ENCODE measurements at places on chromosomes 5 and 9.

- no peak for DNase-seq
Measured at GRCh38 chr5:131239686-131240085, 24.2 kb upstream of the CDC42SE2 start.

GRCh38 chr5:19258686-19259085, 729.3 kb downstream of the CDH18 start:
- peak; percentile 54 for DNase-seq

DNA sequence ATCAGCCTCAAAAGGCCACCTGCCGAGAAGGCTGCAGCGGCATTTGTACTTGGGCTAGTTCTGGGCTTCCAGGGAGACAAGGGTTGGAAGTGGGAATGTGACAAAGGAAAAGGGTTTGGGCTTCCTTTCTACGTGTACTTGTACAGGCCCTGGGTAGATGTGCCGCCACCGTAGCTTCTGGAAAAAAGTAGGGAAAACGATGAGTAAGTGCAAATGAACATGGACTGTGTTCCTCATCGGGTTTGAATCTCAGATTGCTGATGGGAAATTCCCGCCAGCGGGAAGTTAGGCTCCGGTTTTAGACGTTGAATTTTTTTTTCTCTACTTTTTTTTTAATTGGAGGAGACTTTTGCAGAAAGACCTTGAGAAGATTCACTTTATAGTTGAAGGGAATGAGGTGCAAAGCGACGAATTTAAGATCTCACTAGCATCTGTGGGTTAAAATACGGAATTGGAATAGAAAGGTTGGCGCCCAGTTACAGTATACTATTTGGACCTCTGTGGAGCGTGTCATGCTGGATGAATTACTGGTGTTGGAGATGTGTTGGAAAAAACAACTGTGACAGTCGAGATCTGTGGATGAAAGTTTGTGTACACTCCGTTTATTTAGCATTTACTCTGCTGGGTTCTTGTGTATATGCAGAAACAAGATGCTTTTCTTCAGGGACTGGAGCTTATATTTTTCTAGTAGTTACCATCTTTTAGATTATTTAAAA, 1.2 kb downstream of the G3BP1 start:
- no peak for DNase-seq

DNA sequence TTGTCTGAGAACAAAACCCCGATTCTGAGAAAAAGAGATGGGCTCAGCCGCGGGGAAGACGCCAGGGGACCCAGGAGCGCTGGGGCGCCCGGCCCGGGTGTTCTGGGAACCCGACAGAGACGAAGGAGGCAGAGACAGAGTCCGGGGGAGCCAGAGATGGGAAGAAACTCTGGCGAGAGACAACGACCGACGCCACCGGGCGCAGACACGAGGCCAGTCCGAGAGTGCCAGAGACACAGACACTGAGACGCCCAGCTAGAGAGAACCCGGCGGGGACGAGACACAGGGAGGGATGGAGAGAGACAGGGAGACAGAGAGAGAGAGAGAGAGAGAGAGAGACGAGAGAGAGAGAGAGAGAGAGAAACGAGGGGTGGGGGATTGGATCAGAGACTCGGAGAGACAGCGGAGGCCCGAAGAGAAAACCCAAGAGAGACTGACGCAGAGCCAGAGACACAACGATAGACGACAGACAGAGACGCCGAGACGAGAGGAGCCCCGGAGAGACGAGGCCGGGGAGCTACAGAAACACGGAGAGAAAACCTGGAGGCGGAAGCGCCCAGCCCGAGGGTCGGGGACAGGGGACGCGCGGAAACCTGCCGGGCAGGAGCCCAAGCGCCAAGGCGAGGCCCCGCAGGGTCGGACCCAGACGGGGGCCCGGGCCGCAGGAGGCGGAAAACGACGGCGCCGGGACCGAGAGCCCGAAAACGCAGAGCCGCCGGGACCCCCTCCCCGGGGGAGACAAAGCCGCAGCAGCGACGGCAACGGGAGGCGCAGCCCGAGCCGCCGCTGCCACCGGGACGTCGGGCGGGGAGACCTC, 3.3 kb downstream of the NR5A1 start:
- DNase-seq = no peak

GRCh38 chr5:52822437-52822836, 34.7 kb downstream of the ITGA1 start:
- DNase-seq = peak; percentile 79

DNA sequence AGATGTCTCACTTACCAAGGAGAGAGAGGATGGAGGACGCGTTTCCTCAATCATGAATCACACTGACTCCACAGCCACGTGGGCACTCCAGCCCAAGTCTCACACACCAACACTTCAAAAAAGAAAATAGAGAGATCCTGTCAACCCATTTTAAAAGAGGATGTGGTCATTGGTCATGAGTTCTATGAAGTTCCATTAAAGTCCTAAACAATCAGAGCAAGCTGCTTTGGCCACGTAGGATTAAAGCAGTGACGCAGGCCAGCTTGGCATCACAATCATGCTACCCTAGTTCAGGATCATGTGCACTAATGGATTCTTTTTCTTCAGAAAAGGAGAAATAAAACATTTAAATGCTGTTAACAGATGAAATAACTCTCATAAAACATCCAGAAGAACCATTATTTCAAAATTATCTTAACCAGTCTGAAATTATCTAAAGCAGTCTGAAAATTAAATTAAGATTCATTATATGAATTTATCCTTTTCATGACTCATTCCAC, 108.1 kb downstream of the SEMA5A start:
- DNase-seq = no peak

GRCh38 chr9:132945186-132946130, 1.0 kb upstream of the TSC1 start:
- DNase-seq = no peak

GRCh38 chr5:143642791-143643190, 169.2 kb upstream of the HMHB1 start:
- no peak for DNase-seq

DNA sequence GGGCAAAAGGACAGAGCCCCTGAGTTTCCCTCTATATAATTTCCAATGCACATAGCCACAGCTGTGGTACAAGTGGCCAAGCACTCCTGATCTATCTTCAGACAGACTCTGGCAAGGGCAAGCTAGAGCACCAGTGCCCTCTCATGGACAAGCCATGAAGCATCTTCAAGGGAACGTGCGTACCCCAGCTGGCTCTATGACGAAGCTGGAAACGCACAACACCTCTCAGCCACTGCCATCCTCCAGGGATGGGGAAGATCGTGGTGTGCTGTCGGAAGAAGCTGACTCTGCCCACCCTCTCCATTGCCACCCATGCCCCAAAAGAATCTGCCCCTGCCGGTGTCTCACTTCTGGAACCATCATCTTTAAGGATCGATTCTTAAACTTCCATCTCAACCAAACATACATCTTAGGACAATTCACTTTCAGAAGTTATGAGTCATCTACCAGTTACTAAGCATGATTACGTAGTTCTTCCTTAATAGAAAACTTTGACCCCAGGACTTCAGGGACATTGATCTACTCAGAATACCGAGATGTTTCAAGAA, 482.9 kb downstream of the AGTPBP1 start:
- DNase-seq = peak; percentile 82

GRCh38 chr5:127518319-127518621, 830 bp downstream of the PRRC1 start:
- DNase-seq = no peak

- DNase-seq = no peak
Measured at GRCh38 chr5:37121027-37121426, 128.1 kb downstream of the CPLANE1 start.

DNA sequence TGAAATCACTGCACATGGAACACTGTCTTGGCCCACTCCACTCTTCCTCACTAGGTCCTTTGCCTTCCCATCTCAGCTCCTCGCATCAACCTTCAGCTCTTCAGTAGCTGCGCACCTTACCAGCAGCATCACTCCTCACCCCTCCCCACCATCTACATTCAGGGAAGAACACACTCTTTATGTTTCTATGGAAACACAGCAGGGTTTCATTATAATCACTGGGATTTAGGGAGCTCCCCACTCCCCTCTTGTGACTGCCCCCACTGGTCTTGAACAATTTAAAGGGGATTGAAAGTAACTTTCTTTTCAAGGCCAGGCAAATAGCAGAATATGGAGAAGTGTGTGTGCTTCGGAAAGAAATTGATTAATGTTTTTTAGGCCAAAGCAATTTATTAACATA, 111.2 kb downstream of the INSYN2B start:
- DNase-seq = no peak

GRCh38 chr9:69342769-69343168, 17.8 kb downstream of the ENTREP1 start:
- DNase-seq = no peak

DNA sequence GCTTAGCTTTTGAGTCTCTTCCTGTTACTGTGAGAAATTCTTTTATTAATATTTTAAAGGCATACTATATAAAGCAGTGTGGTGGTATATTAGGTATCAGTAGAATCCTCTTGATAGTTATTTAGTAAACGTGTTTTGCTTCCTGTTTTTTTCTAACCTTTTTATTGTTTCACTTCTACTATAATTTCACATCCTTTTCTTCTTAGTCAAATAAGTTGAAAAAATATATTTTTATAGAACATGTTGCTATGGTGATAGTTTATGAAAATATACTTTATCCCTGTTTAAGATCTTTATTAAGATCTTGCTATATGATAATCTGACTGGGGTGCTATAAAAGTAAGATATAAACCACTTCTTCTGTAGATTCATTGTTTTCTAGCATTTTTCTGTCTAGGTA, 2.1 kb downstream of the POLK start:
- DNase-seq = no peak

DNA sequence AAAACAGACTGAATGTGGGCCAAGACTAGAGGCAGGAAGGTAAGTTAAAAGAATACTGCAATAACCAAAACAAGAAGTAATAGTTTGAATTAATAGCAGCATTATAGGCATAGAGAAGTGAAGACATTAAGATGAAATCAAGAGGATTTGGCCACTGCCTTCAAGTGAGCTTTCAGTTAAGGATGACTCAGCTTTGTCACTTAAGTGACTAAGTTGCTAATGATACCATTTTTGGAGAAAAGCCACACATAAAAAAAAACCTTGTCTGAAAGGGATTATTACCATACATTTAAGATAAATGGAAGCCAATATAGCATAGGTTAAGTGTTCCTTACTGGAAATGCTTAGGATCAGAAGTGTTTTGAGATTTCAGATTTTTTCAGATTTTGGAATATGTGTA, 57.0 kb downstream of the ECPAS start:
- no peak for DNase-seq

DNA sequence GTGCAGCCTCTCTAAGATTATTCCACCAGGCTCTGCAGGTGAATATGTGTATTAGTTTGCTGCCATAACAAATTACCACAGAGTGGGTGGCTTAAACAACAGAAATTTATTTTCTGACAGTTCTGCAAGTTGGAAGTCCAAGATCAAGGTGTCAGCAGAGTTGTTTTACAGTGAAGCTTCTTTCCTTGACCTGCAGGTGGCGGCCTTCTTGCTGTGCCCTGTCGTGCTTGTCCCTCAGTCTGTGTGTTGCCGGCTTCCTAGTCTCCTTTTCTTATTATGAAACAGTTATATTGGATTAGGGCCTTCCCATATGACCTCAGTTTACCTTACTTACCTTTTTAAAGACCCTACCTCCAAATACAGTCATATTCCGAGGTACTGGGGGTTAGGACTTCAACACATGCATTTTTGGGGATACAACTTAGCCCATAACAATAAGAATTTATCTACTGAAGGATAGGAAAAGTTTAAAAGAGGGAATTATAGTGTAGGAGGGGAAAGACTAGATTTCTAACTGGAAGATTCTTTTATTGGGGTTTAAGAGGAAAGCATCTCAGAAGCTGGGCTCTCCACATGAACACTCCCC, 97.4 kb downstream of the OSTF1 start:
- DNase-seq = no peak

GRCh38 chr9:109087795-109088194, 32.0 kb downstream of the TMEM245 start:
- no peak for DNase-seq

- no peak for DNase-seq
Measured at GRCh38 chr9:36007316-36007708, 29.4 kb upstream of the RECK start.

DNA sequence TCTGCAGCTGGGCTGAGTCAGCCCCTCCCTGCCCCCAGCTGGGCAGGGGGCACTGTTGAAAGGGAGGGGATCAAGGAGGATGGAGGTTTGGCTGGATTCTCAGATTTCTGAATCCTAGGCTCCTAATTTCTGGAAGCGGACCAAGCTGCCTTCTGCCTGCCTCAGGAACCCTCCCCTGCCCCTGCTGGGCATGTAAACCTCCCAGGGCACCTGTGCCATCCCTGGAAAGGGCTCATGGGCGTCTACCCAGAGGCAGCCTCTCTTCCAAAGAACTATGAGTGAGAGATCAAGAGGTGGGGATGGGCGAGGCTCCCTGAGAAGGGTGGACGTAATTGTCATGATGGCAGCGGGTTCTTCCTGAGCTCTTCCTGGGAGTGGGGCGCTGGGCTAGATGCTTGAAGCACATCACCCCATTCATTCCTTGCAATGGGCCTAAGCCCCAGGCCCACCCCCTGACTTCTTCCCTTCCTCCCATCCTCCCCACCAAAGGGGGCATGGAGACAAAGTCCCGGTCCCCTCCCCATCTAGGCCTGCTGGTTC, 21.6 kb downstream of the CSF1R start:
- DNase-seq = no peak

- no peak for DNase-seq
Measured at GRCh38 chr9:2072752-2073405, 57.7 kb downstream of the SMARCA2 start.

- DNase-seq = no peak
Measured at GRCh38 chr9:83336706-83337105, 201.5 kb downstream of the FRMD3 start.

DNA sequence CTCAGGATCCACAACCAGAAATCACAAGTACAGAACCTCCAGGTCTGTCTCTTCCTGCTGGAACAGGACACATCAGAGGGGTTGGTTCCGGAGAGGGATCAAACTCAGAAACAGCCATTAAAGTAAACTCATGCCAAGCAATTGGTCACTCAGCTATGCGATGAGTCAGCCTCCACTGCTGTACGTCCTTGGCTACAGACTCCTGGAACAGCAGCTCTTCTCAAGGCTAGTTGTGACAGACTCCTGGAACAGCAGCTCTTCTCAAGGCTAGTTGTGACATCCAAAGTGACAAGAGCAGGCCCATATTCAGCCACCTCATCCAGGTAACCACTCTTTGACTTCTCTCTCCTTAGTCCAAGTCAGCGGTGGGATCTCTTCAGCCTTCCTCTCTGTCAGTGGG, at the start of gene SPINK13:
TSS of gene SPINK13 (plus strand) at position 229 of the 400 bp plus-strand sequence. CDS start 1,279 bp downstream, outside the sequence.
- no peak for DNase-seq

DNA sequence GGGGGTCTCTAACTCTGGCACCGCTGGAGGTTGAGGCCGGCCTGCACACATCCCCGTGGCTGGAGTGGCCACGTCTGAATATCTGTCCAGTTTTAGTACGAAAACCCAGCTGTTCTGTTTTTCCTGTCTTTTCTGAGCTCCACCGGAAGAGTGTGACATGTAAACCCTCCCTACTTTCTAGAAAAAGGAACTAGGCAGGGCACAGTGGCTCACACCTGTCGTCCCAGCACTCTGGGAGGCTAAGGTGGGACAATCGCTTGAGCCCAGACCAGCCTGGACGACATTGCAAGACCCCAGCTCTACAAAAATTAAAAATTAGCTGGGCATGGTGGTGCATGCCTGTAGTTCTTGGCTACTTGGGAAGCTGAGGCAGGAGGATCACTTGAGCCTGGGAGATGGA, 8.2 kb upstream of the PHYKPL start:
- no peak for DNase-seq

Measured in right hindlimb (tissue), 1 donor.